ENCODE measurements at places on chromosomes 16 and 17. TPM values are rescaled to one million over a fixed set of nuclear protein-coding genes. Genes with fewer than 3 reads are reported as not detected.
A peak's percentile ranks its signal among the peaks of the same experiment; 100 is the strongest.

DNA sequence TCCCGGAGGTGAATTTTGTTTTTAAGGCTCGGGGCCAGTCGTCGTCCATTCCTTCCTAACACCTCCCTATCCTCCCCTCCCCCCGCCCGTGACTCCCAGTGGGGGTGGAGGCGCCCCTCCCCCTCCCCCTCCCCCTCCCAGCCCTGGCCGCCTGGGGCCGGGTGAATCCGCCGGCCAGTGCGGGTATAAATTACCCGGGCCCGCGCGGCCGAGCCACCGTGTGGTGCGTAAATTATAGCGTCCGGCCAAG lies 2.0 kb upstream of the GSE1 start:
- no peak for DNase-seq

DNA sequence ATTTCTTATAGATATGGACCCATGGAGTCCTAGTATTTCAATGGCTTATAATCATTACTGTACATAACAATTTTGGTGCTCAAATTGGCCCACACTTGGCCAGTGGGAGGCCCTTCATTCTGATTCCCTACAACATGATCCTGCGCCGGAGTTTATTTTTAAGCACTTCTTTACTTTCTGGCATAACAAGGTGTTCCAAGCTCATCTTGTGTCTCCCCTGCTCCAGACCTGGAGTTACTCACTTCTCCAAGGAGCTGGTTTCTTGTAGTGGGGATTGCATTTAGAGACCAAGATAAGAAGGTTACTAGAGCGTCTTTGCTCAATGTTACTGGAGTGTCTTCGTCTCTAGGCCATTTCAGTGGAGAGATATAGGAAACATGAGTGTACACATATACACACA lies 87.9 kb downstream of the MSI2 start:
- DNase-seq = no peak

GRCh38 chr17:75125984-75126383 lies 5.6 kb downstream of the NT5C start:
- no peak for DNase-seq

GRCh38 chr16:57591086-57591869 lies 37.2 kb upstream of the ADGRG1 start:
- peak; percentile 91 for DNase-seq

DNA sequence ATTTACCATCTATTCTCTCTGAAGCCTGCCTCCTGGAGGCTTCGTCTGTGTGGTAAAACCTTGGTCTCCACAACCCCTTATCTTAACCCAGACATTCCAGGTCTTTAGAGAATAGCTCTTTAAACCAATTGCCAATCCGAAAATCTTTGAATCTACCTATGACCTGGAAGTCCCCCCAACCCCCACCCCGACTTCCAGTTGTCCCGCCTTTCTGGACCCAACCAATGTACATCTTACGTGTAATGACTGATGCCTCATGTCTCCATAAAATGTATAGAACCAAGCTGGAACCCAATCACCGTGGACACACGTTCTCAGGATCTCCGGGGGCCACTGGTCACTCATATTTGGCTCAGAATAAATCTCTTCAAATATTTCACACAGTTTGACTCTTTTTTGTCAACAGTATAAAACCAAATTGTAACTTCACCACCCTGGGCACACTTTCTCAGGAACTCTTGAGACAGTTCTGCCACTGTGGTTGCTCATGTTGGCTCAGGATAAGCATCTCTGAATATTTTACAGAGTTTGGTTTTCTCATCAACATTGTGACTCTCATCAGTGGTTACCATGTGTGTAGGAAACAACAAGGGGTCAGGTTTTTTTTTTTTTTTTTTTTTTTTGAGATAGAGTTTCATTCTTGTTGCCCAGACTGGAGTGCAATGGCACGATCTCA lies 18.1 kb upstream of the DNAH17 start:
- DNase-seq = no peak

- peak; percentile 47 for DNase-seq
Observed at GRCh38 chr17:37446027-37446426, 39.3 kb downstream of the TADA2A start.

- no peak for DNase-seq
Observed at GRCh38 chr17:80780381-80781198, 211.1 kb upstream of the CHMP6 start.

DNA sequence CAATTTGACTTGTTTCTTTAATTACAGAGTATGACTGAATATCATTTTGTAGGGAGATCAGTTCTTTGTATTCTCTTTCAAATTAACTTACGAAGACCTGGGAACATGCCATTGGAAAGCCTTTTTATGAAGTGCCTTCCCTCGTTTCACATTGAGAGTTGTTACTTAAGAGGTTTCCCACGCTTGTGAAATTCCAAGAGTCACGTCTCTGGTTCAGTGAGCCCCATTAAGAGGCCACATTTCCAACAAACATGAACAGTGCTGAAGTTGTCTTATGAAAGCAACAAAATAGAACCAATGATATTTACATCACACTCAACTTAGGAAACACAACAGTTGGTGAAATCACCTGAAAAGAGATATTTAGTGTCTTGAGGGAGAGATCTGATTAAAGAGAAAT lies 334.1 kb downstream of the TOX3 start:
- no peak for DNase-seq

DNA sequence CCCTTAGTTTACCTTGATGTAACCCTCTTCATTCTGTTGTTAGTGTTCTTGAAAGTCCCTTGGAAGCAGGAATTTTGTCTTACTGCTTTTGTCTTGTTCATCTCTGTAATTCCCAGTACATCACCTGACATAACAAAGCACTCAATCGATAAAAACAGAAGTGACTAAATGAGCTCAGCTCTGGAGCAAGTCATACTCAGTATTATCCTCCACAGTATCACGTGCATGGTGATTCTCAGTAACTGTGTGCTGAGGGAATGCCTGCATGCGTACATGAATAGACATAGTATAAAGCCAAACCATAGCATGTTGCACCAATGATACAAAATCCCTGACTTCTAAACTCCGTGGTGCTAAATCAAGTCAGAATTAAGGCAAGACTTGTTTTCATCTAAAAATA lies 7.2 kb downstream of the KRT38 start:
- no peak for DNase-seq

DNA sequence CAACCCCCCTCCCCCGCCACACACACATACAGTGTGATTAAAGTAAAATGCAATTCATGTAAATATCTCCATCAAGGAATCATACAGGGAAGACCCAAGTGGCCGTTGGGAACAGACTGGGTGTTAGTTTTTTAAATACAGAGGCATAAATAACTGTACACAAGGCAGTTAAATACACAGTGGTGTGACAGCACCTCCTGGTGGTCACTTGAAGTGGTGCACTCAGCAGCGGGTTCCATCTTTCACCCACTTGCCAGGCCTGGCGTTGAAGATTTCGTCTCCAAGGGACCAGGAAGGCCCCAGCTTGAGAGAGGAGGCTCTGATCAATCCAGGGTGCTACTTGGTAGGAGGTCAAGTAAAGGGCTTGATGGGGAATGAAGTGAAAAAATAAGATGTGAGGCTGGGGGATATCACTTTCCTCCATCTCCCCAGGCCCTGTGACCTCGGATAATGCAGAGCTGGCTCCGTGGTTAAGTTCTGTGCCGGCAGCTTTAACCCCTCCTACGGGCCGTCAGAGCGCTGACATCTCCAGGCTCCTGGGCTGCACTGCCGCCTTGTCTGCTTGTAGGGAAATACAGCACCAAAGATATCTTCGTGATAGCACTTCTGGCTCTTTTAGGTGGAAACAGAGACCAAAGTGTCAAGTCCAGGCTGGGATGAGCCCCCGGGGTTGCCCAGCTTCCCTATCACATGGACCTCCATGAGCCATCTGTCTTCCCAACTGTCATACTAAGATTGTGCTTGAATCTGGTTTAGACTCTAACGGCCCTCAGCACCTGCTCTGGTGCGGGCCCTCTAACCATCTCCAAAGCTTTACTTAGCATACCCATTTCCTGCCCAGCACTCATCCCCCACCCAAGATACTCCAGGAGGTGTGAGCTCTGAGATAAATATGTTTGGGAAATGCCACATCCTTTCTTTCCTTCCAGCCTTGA lies 20.7 kb downstream of the LGALS9 start:
- DNase-seq = peak; percentile 60

DNA sequence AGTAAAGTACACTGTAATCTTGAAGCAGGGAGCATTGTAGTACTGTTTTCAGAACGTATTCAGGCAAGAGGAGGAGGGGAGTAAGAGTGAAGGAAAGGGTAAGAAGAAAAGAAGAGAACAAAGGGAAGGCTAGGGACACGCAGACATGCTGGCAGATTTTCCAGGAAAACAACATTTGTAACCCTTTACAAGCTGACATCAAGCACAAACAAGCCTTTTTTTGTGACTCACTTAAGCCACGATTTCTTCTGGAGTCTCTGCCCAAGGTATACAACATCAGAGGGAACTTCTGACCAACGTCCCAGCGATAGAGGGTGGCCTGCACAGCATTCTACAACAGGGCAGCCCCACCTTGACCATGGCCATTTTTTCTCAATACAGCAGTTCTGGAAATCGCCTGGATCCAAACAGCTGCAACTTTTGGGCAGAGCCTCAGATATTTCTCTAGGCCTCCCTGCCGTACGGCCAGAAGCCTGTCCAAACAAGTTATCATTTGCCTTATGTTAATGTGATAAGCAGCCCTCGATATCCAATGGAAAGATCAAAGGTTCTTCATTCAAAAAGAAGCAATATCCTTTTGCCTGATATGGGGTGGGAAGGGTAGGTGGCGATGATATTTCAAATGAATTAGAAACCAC lies 247.3 kb downstream of the ZFHX3 start:
- DNase-seq = no peak

DNA sequence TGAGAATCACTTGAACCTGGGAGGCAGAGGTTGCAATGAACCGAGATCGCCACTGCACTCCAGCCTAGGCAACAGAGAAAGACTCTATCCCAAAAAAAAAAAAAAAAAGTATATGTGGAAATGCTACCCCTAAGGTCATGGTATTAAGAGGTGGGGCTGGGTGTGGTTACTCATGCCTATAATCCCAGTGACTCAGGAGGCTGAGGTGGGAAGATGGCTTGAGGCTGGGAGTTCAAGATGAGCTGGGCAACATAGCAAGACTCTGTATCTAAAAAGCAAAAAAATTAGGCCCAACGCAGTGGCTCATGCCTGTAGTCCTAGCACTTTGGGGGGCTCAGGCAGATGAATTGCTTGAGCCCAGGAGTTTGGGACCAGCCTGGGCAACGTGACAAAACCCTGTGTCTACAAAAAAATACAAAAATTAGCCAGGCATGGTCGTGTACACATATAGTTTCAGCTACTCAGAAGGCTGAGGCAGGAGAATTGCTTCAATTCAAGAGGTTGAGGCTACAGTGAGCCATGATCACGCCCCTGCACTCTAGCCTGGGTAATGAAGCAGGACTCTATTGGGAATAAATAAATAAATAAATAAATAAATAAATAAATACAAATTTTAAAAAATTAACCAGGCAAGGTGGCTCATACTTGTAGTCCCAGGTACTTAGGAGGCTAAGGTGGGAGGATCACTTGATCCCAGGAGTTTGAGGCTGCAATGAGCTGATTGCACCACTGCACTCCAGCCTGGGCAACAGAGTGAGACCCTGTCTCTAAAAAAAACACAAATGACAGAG lies 32.3 kb upstream of the NUFIP2 start:
- DNase-seq = peak; percentile 4

GRCh38 chr17:6078458-6078871 lies 8.3 kb downstream of the WSCD1 start:
- DNase-seq = no peak

- no peak for DNase-seq
Observed at GRCh38 chr16:73166441-73166851, 118.5 kb upstream of the ZFHX3 start.

GRCh38 chr17:43881758-43882505 lies 25.4 kb downstream of the MPP2 start:
- DNase-seq = no peak

GRCh38 chr17:67718325-67718941 lies 697 bp downstream of the NOL11 start:
- DNase-seq = peak; percentile 46

DNA sequence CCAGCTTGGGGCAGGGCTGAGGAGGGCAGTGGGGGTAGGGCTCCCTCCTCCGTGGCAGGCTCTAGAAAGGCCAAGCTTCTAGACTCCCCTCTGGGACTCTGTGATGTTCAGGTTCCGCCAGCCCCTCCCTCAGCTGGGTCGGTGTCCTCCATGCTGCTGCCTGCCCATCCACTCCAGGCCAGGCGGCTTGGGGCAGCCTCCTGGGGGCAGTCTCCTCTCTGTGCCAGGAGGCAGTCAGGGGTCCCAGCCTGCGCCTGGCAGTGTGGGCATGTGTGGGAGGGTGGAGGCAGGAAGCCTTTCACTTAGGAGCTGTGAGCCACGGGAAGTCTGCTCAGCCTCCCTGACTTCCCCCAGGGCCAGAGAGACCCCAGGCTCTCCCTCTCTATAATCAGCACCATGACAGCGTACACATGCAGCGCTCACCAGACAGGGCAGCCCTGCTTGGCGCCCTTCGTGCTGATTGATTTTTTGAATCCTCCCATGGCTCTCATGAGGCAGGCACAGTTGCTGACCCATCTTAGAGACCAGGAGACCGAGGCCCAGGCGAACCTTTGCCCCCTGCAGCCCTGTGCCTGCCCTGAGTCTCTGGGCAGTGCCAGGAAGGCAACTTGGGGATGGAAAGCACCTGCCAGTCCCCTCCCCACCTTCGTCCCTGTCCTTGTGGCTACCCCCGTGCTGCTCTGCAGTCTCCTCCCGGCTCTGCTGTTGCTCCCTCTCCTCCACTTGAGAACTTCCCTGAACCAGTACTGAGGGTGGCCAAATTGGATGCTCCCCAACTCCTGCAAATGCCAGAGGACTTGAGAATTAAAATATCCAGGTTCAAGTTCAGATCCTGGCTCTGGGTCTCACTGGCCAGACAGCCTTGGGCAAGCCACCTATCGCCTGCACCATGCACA lies 234.7 kb upstream of the GSE1 start:
- DNase-seq = no peak

GRCh38 chr16:65909310-65910050 lies 457.0 kb upstream of the CDH5 start:
- DNase-seq = peak; percentile 41

GRCh38 chr16:7343243-7343642 lies 10.6 kb downstream of the RBFOX1 start:
- no peak for DNase-seq

DNA sequence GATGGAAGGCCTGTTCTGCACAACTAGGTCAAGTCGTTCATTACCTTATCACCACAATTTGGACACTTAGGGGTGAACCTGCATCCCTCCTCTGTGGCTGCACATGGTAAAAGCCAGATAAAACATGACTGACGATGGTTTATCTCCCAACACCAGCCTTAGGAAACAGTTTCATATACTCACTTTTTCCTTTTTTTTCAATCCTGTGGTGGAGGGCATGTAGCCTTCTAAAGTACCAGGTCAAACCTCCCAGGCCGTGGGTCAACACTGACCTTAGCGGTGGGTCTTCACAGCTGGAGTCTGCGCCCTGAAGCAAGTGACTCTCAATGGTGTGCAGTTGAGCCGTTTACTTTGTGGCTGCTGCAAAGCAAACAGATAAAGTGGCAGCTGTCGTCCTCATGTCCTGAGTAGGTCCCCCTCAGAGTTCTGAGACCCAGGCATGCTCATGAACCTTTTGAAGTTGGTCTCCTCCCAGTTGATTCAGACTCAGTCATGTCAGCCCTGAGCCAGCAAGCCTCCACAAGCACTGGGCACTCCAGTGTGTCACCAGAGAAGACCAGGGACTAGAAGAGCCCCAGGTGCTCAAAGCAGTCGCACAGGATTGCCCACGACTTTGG lies 5.9 kb downstream of the FAHD1 start:
- DNase-seq = no peak

- no peak for DNase-seq
Observed at GRCh38 chr16:31400191-31400590, 7.1 kb downstream of the ITGAD start.

GRCh38 chr17:79002291-79002690 lies 7.3 kb downstream of the CANT1 start:
- DNase-seq = no peak

Gene PITPNC1
- 8.4 TPM for total RNA-seq

Gene CA5A
- total RNA-seq = not detected

Gene SLC5A11
- not detected for total RNA-seq

Gene LITAFD
- not detected for total RNA-seq

Gene TM4SF5
- not detected for total RNA-seq
